Urinary bladder (tissue), 4 donors: ENCODE measurements at places on chromosomes 6 and 20. TPM values are rescaled to one million over a fixed set of nuclear protein-coding genes. Genes with fewer than 3 reads are reported as not detected.

The VIP gene
- total RNA-seq = 6.3 TPM

The PNPLA1 gene
- not detected for total RNA-seq

The PI3 gene
- total RNA-seq = not detected

The BACH2 gene
- total RNA-seq = 7.5 TPM

The HAO1 gene
- not detected for total RNA-seq

The CCM2L gene
- total RNA-seq = 5.8 TPM

The LPIN3 gene
- 4.7 TPM for total RNA-seq

The GGTLC1 gene
- not detected for total RNA-seq

The TTK gene
- 21.9 TPM for total RNA-seq

The TRIM31 gene
- 1.3 TPM for total RNA-seq

The SCRT2 gene
- not detected for total RNA-seq

DNA sequence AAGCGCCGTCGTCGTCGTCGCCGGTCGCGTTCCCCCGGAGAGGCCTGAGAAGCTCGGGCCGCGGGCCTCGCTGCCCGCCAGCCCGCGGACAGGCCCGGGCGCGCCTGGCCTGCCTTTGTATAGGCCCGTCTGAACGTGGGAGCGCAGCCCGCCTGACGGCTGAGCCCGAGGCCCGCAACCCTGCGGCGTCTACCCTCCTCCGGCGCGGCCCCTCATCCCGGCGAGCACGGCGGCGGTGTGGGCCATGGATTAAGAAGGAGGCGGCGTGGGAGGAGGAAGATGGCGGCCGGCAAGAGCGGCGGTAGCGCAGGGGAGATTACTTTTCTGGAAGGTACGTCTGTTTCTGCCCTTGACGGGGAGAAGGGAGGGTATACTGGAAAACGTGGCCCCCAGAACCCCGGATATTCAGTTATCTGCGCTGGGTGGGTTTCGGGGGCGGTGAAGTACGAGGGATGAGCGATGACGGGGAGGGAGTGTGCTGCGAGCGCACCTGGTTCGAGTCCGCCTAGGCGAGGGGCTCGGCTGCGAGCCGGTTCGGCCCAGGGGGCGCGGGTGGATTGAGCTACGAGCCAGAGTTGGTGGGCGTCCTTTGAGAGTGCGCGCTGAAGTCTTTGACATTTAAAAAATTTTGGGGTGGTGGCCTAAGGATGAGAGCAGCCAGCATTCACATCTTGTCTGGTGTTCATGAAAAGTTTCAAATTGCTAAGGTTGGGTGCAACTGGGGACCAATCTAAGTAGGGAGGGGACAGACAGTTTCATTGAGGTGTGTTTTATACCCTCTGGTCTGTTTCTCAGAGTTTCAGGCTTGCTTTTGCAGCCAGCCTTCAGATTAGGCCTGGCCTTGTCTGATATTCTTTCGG is 796 bp downstream of the SENP6 start:
- DNase-seq = no peak

- no peak for DNase-seq
Measured at GRCh38 chr6:87828044-87828443, 126.0 kb upstream of the AKIRIN2 start.

DNA sequence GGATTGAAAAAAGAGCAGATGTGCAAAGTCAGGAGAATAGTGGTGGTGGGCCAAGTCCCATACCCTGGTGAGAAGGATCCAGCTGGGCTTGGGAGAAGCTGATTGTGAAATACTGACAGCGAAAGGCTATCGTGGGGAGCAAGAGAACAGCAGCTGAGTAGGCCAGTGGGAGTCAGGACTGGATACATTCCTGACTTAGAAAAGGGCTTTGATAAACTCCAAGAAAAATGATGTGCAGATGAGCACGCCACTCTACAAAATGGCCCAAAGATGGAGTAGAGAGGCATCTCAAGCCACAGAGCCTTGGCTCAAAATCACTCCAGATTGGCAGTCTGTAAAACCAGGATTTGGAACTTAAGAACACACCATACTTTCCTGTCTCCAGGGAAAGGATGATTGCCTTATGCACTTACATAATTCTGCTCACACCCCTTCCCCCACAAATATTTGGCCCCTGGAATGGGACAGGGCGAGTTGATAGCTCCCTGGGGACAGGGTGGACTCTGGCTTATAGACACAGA is 578.7 kb downstream of the MAFB start:
- no peak for DNase-seq

DNA sequence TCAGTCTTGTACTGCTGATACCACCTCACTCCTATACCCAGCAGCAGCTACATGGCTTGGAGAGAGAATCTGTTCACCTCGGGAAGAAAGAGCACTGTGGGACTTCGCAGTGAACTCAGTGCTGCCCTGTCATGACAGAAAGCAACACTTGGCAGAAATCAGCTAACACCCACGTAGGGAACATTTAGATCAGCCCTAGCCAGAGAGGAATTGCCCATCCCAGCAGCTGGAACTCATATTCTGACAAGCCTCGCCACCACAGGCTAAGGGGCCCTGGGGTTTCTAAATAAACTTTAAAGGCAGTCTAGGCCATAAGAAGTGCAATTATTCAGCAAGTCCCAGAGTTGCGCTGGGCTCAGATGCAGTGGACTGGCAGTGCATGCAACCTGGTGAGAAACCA is 1266.8 kb downstream of the GRIK2 start:
- DNase-seq = no peak

- DNase-seq = no peak
Measured at GRCh38 chr6:39952167-39952566, 17.9 kb upstream of the MOCS1 start.

- no peak for DNase-seq
Measured at GRCh38 chr6:143260857-143261256, 189.6 kb downstream of the ADAT2 start.

- DNase-seq = no peak
Measured at GRCh38 chr20:43710370-43711044, 16.3 kb downstream of the GTSF1L start.

GRCh38 chr6:85360794-85361642 is 88.9 kb upstream of the NT5E start:
- DNase-seq = no peak

DNA sequence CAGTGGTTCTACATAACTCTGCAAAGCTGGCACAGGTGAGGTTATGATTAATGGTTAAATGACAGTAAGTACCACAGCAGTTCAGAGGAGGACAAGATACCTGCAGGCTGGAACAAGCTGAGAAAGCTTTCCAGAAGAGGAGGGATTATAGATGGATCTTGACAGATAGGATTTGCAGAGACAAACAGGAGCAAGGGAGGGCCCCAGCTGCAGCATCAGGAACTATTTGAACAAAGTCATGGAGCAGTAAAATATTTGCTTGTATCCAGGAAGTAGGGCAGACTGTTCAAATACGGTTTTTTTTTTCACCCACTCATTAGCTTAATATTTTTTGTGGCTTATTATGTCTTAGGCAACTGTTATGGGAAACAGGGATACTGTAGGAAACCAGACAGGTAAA is 144.4 kb upstream of the MAN1A1 start:
- DNase-seq = no peak

- DNase-seq = no peak
Measured at GRCh38 chr6:35055891-35056290, 85.2 kb downstream of the TCP11 start.

DNA sequence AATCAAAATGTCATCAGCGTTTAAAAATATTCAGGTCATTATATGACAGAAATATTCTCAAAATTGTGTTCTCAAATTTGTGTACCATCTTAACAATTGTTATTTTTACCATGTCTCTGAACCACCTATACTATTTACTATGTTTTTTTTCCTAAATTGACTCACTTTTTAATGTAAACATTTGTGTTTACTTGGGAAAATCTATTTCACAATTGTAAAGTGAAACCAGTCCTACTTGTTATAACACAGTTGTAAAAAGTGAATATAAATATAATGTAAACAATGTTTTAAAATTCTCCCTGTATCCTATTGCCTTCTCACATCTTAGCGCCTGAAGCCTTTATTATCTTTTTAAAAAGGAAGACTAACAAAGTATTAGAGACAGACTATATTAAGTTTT is 83.5 kb downstream of the ADGRG6 start:
- DNase-seq = no peak

GRCh38 chr6:146673069-146673468 is 74.3 kb downstream of the ADGB start:
- no peak for DNase-seq

DNA sequence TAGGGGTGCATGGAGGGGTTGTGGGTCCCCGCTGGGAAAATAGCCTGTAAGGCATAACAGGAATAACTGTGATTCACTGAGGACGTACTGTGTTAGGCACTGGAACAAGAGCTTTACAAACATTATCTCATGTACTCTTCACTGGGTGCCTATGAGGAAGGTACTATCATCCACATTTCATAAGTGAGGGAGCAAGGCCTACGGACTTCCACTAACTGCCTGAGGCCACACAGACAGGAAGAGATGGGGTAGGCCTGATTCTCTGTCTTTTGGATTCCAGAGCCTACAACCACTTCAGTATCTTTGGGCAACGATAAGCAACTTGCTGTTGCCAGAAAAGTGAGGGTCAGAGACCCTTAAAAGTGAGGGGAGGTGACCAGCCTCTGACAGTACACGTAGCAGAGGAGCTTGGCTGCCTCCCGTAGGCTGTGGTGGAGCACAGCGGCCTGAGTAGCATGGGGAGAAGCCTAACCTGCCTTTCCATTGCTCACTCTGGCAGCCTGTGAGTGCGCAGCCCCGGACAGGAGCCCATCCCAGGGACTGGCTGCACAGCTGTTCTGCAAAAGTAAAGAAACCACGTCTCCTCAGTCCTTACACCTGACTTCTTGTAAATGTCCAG is 30.4 kb downstream of the PSMB1 start:
- no peak for DNase-seq

DNA sequence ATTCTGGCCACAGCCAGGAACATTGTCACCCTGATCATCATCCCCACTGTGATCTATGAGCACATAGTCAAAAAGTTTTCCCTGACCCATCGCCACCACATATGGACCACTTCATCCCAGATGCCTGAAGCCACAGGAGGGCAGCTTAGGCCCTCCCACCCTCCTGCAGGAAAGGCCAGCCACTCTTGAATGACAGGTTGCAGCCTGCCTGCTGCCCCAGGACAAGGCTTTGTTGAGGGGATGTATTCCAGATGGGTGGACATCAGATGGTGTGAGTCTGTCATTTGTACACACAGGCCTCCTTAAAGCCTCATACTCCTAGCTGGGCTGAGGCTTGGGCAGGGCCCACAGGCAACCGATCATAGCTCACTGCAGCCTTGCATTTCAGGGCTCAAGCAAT is 30.8 kb downstream of the DPPA5 start:
- no peak for DNase-seq

DNA sequence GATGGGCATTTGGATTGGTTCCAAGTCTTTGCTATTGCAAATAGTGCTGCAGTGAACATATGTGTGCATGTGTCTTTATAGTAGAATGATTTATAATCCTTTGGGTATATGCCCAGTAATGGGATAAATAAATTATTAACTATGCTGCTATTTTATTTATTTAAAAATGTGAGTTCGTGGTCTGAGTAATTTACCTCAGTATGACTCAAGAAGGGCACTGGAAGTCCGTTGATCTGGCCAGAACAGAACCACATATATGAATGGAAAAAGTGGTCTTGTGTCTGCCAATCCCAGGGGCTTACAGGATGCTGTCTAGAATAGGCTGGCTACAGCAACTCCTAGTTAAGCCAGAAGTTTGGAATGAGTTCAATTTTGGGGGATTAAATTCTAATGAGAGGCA is 27.6 kb upstream of the HLA-C start:
- DNase-seq = no peak

DNA sequence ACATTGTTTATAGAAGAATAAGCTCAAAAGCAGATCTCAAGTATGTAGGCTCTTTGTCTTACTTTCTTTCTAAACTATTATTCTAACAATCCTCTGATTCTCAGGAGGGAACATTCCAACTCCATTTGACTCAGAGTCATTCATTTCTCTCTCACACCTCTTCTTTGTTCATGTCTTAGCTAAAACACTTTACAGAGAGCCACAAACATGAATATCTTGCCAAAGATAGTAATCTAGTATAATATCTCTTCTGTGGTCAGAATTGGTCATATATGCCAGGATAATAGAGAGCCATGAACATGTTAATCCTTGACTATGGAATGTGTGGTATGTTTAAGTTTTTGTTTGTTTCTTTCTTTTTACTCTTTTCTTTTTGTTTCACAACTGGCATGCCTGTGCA is 456.0 kb upstream of the PTCHD4 start:
- no peak for DNase-seq

- DNase-seq = no peak
Measured at GRCh38 chr6:34546551-34547321, 9.4 kb downstream of the SPDEF start.

DNA sequence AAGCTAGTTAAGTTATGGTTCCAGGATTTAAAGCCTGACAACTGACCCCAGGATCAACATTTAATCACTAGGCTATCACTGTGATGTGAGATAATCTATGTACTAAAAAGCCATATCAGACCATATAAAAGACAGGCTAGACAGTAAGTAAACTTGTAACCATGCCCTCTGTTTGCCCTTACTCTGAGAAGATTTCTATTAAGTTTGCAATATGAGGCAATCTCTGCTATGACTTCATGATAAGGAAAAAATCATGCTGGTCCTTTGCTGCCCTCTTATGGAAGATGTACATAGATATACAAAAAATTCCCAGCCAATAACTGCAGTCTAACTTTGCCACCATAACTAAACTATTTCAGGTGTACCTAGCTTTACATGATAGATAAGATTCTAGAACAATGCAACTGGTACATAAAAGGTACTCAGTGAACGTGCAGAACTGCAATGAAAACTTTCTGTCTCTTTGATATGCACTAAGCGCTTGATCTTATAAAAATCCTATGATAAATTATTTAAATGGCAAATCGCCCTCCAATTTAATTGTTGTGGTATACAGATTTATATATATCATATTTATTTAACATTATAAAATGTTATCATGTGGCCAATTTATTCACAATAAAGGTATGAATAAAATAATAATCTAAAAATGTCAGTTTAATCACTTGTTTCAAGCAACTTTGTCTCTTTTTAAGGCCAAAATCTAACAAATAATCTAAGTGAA is 70.5 kb downstream of the FAM217A start:
- no peak for DNase-seq

- no peak for DNase-seq
Measured at GRCh38 chr20:32780749-32781655, 18.8 kb downstream of the DNMT3B start.

DNA sequence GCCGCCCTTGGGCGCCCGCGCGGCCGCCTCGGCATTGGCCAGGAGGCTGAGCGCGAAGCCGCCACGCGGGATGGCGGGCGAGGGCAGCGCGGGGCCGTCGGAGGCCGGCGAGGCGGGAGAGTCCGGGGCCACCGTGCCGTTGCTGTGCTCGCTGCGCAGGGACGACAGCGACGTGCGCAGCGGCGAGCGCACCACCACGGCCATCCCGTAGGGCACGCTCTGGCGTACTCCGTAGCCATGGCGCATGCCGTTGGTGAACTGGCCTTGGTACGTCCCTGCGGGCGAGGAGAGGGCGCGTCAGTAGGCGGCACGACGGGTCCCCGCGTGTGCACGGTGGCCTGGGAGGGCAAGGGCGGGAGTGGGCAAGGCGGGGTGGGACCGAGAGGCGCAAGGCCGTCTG is 26.9 kb downstream of the JPH2 start:
- DNase-seq = no peak
